H9 (cell line): ENCODE measurements at places on chromosomes 7 and 10. TPM values are rescaled to one million over a fixed set of nuclear protein-coding genes. Genes with fewer than 3 reads are reported as not detected.
A peak's percentile ranks its signal among the peaks of the same experiment; 100 is the strongest.

The AKR1C2 gene
- 0.74 and 0.83 TPM in 2 replicates for total RNA-seq

- H3K27ac ChIP-seq: no peak overlapping the region
- H3K27me3 ChIP-seq: no peaks in the 10 kb centered on the region; the same call in 1 of the 2 replicates
- no peak overlapping the region for H3K4me3 ChIP-seq
- DNase-seq: no peak
- H3K36me3 ChIP-seq: no peaks in the 10 kb centered on the region
Observed at GRCh38 chr7:11166051-11166450, 192.4 kb downstream of the PHF14 start.

- no peak overlapping the region for H3K27ac ChIP-seq
- H3K4me3 ChIP-seq: no peak overlapping the region
- no peaks in the 10 kb centered on the region for H3K4me1 ChIP-seq
- no peak for DNase-seq
- peaks cover 78% of the 10 kb centered on the region for H3K36me3 ChIP-seq
Observed at GRCh38 chr7:50608196-50608906, 43.1 kb upstream of the DDC start.

GRCh38 chr7:33395340-33395739, 266.0 kb downstream of the BBS9 start:
- peaks cover 20% of the 10 kb centered on the region for H3K36me3 ChIP-seq
- no peaks in the 10 kb centered on the region for H3K4me1 ChIP-seq
- no peak overlapping the region for H3K4me3 ChIP-seq
- H3K27me3 ChIP-seq: no peaks in the 10 kb centered on the region
- DNase-seq: no peak
- H3K27ac ChIP-seq: no peak overlapping the region

- no peak for DNase-seq
- H3K4me1 ChIP-seq: no peaks in the 10 kb centered on the region
- H3K36me3 ChIP-seq: no peaks in the 10 kb centered on the region
- H3K27me3 ChIP-seq: no peaks in the 10 kb centered on the region
- H3K27ac ChIP-seq: no peak overlapping the region
Observed at GRCh38 chr7:31284106-31284505, 56.4 kb downstream of the NEUROD6 start.

GRCh38 chr7:159095979-159096411, 48.7 kb downstream of the VIPR2 start:
- H3K4me1 ChIP-seq: no peaks in the 10 kb centered on the region
- DNase-seq: peak; percentile 22
- H3K4me3 ChIP-seq: no peak overlapping the region

The CPA1 gene
- not detected in 2 replicates for total RNA-seq

The NPC1L1 gene
- 0.07 and 0.11 TPM in 2 replicates for total RNA-seq

GRCh38 chr7:72336382-72336631, 75.8 kb downstream of the CALN1 start:
- peak overlapping the region; percentile 83 for H3K4me3 ChIP-seq
- peaks cover 25% of the 10 kb centered on the region for H3K36me3 ChIP-seq
- H3K4me1 ChIP-seq: no peaks in the 10 kb centered on the region
- no peak for DNase-seq

The OGDHL gene
- total RNA-seq: 21.9 and 22.6 TPM in 2 replicates

The FAM237B gene
- total RNA-seq: not detected in 2 replicates

The SNX10 gene
- total RNA-seq: 9.4 and 9.6 TPM in 2 replicates

DNA sequence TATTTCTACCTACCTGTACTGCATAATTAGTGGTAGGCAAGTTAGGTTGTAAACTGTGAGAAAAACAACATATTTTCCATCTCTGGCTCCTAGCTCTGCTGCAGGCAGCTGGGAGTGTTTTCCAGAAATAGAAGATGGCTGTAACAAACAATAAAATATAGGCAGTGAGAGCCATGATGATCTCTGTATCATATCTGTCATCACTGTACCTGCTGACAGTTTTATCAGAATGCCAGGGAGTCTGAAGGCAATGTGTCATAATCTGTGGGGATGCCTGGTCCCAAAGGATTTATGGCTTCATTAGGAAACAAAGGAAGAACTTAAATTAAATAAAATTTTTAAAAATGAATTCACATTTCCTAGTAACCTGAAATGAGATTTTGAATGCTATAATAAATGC, 160.9 kb upstream of the SMIM30 start:
- no peak for DNase-seq
- H3K27me3 ChIP-seq: no peaks in the 10 kb centered on the region
- no peak overlapping the region for H3K4me3 ChIP-seq
- H3K4me1 ChIP-seq: no peaks in the 10 kb centered on the region
- H3K36me3 ChIP-seq: no peaks in the 10 kb centered on the region
- no peak overlapping the region for H3K27ac ChIP-seq

The PDLIM1 gene
- 115 and 123 TPM in 2 replicates for total RNA-seq

- no peaks in the 10 kb centered on the region for H3K4me1 ChIP-seq
- no peak for DNase-seq
- peaks cover 82% of the 10 kb centered on the region for H3K36me3 ChIP-seq
- no peak overlapping the region for H3K27ac ChIP-seq
- H3K27me3 ChIP-seq: no peaks in the 10 kb centered on the region
- no peak overlapping the region for H3K4me3 ChIP-seq
Observed at GRCh38 chr7:148815612-148816011, 68.5 kb downstream of the EZH2 start.

The CHAT gene
- not detected in 2 replicates for total RNA-seq

DNA sequence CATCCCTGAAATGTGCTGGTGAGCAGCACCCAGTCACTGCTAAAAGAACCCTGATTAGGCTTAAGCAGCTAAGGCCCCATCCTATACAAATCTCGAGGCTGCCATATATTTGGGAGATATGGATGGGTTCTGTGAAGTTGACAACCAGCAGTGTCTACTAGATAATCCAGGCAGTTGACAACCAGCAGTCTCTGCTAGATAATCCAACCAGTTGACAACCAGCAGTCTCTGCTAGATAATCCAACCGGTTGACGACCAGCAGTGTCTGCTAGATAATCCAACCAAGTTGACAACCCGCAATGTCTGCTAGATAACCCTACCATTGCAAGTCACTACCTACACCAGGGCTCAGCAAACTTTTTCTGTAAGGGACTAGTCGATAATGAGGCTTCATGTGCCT, 58.3 kb upstream of the KDM7A start:
- no peak overlapping the region for H3K27ac ChIP-seq
- H3K4me1 ChIP-seq: no peaks in the 10 kb centered on the region
- no peak for DNase-seq
- H3K36me3 ChIP-seq: no peaks in the 10 kb centered on the region
- H3K27me3 ChIP-seq: no peaks in the 10 kb centered on the region

DNA sequence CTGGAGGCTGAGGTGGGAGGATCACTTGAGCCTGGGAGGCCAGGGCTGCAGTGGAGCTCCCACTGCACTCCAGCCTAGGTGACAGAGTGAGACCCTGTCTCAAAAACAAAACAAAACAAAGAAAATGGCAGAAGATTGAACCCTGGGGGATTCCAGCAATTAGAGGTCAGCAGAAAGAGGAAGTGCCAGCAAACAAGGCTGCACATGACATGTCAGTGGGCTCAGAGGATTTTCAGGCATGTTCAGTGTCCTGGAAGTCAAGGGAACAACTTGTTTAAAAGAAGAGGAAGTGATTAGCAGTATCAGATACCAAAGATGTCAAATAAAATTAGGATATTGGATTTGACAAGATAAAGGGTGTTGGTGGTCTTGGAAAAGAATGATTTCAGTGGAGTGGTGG, 32.3 kb downstream of the RAB18 start:
- H3K4me3 ChIP-seq: no peak overlapping the region
- H3K36me3 ChIP-seq: no peaks in the 10 kb centered on the region; the same call in 2 of the 3 replicates
- no peak for DNase-seq
- no peaks in the 10 kb centered on the region for H3K27me3 ChIP-seq
- H3K4me1 ChIP-seq: peaks cover 2% of the 10 kb centered on the region; the same call in 1 of the 2 replicates
- H3K27ac ChIP-seq: no peak overlapping the region

DNA sequence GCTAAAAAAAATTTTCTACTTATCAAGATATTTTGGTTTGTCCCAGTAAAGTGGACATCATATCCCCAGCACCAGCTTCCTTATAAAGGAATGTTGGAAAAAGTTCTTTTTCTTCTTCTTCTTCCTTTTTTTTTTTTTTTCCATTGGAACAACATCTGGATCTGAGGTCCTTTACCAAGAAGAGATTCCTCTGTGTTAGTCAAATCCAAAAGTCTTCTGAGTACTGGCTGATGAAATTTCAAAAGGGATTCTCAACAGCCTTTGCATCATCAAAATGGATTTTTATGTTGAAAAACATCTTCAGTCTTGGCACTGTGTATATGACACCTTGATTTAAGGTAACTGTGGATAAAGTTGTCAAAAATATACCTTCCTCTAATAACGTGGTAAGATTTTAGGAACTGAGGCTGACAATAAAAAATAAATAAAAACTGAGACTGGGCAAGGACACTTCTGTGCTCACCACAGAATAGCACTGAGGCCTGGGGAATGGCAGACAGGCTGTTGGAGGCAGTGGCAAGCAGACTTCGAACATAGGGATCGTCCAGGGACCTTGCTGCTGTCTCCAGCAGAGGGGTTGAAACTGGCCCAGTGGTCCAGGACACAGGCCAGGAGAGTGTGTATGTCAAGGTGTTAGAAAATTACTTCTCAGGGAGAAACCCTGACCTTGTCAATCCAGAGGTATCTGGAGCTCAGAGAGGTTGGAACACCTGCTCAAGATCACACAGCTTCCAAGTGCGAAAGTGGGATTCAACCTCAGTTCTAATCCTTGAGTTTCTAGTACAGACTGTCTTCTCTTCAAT, 130.4 kb downstream of the PTPN20 start:
- no peak for DNase-seq
- H3K27me3 ChIP-seq: no peaks in the 10 kb centered on the region

DNA sequence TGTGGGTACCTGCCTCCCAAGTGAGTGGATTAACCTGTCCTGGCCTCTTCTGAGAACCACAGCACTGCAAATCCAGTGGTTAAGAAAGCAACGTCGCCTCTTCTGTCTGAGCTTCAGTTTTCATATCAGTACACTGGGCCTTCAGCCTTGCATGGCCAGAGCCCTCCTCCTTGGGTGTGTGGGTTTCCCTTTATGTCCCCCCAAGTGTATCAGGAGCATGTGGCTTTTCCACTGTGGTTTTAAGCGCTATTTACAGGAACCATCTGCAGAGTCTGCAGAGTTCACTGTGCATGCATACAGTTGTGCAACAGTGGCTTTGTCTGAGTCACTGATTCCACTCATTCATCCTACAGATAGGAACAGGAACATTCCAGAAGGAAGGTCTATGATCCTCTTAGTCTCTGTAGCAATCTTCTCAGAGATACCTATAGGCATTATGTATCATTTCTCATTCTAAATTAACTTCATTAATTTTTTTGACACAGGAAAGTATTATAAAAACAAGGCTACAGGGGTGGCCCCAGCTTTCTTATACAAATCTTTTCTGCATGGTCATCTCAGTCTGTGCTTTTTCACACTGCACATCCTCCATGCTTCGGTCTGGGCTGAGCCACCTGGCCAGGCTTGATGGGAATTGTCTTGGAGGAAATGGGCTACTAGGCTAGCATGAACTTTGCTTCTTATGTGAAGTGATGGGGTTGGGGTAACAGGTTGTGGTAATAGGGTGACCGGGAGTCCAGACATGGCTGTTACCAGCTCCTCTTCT, 17.1 kb downstream of the MBL2 start:
- no peak for DNase-seq
- H3K27ac ChIP-seq: no peak overlapping the region
- no peaks in the 10 kb centered on the region; the same call in 2 of the 3 replicates for H3K36me3 ChIP-seq
- no peak overlapping the region for H3K4me3 ChIP-seq
- no peaks in the 10 kb centered on the region for H3K4me1 ChIP-seq
- H3K27me3 ChIP-seq: no peaks in the 10 kb centered on the region

DNA sequence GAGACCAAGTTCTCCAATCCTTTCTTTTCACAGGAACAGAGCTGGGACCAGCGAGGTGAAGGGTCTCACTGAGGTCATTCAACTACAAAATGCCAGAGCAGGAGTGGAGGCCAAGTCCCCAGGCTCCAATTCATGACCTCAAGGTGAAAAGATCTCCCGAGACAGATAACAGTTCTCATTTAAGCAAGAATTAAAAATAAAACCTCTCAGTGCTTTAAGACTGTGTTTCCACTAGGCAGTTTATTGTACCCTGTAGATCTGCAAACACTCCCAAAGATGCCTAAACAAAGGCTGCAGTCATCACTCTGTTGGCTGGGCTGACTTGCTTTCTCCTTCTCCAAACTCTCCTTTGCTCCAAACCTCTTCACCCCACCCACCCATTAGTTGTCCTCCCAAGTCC, 74.8 kb upstream of the CXCL12 start:
- H3K27me3 ChIP-seq: no peaks in the 10 kb centered on the region
- H3K4me3 ChIP-seq: no peak overlapping the region
- DNase-seq: no peak
- H3K27ac ChIP-seq: no peak overlapping the region

- no peaks in the 10 kb centered on the region for H3K4me1 ChIP-seq
- H3K4me3 ChIP-seq: no peak overlapping the region
- H3K27me3 ChIP-seq: no peaks in the 10 kb centered on the region
- H3K36me3 ChIP-seq: no peaks in the 10 kb centered on the region
- no peak for DNase-seq
Observed at GRCh38 chr10:20508921-20509320, 388.2 kb downstream of the NEBL start.

DNA sequence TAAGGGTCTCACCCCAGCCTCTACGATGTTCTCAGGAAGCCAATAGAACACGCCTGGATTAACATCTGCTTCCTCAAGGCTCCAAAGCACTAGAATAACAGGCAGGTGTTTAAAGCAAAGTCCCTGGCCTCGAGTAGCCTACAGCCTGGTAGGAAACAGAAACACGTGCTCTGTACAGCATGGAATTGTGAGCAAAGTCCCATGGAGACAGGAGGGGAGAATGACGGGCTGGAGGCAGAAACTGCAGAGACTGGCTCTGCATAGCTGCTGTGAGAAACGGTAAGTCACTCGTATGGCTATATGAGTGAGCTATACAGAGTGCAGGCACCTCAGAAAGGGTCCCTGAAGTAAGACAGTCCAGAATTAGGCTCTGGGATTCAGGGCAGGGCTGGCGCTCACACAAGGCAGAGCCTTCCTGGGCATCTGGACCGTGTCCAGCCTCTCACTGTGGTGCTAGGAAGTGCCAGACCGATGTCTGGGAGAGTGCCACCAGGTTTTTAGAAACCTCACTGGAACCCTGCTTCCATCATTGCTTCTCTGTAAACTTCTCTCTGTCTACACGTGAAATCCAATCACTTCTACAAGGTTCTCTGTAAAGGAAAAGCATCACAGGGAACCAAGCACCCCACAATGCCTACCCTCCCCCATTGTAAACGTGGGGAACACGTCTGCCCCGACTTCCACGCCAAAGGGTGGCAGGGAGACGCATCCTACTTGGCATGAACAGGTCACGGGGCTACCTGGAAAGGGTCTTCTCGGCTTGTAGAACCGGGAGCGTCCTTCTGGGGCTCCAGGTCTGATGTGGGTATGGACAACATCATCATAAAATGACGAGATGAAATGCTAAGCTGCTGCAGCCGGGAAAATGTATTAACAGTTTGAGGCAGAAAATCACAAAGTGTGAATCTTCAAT, 38.8 kb upstream of the SHH start:
- H3K27ac ChIP-seq: no peak overlapping the region
- no peak overlapping the region for H3K4me3 ChIP-seq
- no peaks in the 10 kb centered on the region for H3K4me1 ChIP-seq
- no peaks in the 10 kb centered on the region for H3K27me3 ChIP-seq
- DNase-seq: no peak

The NUP205 gene
- 148 and 158 TPM in 2 replicates for total RNA-seq

GRCh38 chr7:136859803-136860202, 8.6 kb upstream of the CHRM2 start:
- no peaks in the 10 kb centered on the region; the same call in 1 of the 2 replicates for H3K4me1 ChIP-seq
- H3K27me3 ChIP-seq: no peaks in the 10 kb centered on the region
- H3K36me3 ChIP-seq: no peaks in the 10 kb centered on the region
- no peak overlapping the region for H3K27ac ChIP-seq
- no peak for DNase-seq

The CYP3A5 gene
- 0.22 TPM in 1 of 2 replicates, not detected in the other for total RNA-seq
